ENCODE measurements at places on chromosomes 12 and 14.

DNA sequence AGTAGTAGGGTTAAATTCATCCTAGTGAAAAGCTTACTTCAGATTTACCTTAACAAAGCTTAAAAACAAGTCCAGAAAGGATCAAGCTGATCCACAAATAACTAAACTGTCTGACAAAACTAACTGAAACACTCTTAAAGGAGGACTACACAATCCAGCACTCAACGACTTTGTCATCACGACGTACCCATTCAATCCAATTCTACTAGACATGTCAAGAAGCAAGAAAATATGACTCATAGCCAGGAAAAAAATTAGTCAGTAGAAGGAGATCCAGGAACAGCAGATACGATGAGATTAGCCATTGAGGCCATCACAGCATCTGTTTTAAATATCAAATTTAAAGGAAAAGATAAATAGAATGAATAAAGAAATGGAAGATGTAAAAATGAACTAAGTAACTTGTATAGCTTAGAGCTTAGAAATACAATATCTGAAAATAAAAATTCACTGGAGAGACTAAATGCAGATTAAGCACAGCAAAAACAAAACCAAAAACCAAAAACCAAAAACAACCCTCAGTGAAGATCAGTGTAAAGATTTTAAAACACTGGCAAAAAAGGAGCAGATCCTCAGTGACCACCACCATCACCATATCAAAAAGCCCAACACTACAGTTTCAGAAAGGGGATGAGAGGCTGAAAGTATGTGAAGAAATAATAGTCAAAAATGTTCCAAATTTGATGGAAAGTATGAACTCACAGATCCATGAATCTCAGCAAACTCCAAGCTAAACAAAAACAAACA, 95.0 kb upstream of the CCND2 start:
- no peak for DNase-seq

- DNase-seq, result no peak
Measured at GRCh38 chr12:121620333-121620891, 5.9 kb upstream of the ORAI1 start.

- no peak for DNase-seq
Measured at GRCh38 chr14:59831121-59831730, 39.4 kb downstream of the RTN1 start.

GRCh38 chr14:39217214-39217879, 16.4 kb upstream of the MIA2 start:
- DNase-seq, result no peak

- no peak for DNase-seq
Measured at GRCh38 chr12:112577473-112578329, 159.0 kb downstream of the PTPN11 start.

- no peak for DNase-seq
Measured at GRCh38 chr12:42918443-42918842, 328.9 kb upstream of the PRICKLE1 start.

DNA sequence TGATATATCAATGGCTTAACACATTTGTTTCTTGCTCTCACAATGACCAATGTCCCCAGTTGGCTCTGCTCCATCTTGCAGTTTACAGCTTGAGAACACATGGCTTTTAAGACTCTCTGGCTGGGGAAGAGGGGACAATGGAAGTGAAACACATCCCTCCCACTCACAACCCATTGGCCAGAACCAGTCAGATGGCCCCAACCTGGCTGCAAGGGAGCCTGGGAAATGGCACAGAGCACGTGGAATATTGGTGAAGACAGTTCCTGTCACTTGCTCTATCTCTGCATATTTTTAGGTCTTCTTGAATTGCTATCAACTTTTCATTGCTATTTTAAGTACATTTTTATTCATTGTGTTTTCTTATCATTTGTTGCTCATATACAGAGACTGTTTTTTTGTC, 345.4 kb downstream of the MED13L start:
- DNase-seq, result no peak

GRCh38 chr12:108886873-108887629, 7.2 kb downstream of the DAO start:
- DNase-seq, result no peak

DNA sequence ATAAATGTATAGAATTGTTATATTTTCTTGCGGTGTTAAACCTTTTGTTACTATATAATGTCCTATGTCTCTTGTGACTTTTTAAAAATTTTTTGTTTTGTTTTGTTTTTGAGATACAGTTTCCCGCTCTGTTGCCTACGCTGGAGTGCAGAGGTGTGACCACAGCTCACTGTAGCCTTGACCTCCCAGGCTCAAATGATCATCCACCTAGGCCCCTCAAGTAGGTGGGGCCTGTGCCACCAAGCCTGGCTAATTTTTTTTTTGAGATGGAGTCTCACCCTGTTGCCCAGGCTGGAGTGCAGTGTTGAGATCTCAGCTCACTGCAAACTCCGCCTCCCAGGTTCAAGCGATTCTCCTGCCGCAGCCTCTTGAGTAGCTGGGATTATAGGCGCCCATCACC, 26.5 kb upstream of the RCOR1 start:
- no peak for DNase-seq

DNA sequence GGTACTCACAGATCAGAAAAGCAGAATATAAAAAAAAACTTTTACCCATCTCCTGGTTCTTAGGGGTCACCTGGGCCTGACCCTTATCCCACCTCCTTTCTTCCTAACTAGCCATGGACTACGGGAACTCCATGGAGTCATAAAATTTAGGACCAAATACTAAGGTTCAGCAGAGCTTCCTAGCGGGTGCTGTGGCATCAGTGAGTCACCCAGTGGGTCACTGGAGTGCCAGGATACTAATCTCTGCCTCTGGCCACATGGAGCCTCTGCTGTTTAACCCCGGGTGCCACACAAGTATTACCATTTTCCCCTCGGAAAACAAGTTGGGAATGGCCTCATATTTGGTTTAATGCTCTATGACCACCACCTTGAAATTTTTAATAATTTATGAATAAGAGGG, 6.9 kb downstream of the ZBTB39 start:
- no peak for DNase-seq

DNA sequence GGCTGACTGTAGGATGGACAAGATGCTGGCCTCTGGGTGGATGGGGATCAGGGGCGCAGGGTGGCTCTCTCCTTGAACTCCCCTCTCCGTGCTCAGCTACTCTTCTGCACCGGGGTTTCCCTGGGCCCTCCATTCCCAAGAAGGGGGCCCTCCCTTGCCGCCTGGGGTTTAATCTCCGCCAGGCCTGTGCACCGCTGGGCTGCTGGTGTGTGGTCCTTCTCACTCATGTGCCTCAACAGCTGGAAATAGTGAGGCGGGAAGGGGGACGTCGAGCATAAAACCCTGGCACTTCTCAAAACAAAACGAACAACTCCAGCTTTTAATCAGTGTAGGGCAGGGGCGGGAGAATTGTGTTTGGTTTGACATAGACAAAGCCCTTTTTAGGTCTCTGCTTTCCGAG, 19.0 kb upstream of the SMOC1 start:
- no peak for DNase-seq

DNA sequence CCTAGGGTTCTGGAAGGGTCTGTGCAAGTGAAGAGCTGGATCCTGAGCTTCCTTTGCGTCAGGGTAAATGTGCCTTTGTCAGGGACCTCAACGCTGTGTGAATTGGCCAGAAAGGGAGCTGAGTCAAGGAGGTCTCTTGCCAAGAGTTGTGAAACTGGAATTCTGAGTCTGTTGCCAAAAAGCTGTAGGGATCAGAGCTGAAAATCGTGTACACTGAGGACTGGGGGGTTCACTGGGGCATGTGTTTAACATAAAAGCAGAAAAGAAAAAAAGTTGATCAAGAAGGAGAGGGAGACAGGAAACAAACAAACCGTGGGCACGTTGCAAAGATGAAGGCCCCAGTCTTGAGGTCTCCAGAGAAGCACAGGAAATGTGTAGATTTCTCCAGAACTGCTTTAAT, 1081.5 kb downstream of the VRK1 start:
- no peak for DNase-seq

- DNase-seq, result no peak
Measured at GRCh38 chr12:50566066-50566465, 61.3 kb downstream of the DIP2B start.

DNA sequence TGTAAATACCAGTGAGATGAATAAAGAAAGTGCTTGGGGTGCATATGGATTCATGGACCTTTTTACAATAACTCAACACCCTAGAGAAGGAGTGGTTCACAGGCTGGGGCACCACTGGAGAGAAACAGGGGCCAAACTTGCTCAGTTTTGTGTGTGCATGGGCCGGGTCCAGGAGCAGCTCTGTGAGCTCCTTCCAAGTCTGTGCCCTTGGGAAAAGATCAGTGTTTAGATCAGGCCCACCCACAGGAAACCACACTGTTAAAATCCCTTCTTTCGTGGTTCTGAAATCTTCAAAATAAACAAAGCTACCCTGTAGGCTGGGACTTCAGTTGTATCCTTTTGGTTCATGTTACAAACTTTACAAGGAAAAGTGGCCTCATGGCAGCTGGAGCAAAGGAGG, 156.1 kb upstream of the TMEM260 start:
- DNase-seq, result no peak

DNA sequence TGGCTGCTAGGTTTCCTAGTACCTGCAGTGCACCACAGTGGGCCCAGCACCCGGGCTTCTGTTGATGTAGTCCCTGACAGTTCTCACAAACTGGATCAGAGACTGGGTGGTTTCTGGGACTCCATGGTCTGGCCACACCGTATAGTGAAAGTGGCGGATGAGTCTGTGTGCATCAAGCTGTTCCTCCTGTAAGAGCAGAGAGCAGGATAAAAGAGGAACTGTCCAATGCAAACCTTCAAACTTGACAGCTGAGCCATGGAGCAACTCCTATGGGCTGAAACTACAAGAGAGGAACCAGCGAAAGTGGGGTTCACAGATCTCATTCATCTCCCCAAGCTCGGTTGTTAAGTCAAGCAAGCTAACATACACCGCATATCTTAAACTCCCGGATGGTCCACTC, 102.8 kb downstream of the PTPRB start:
- no peak for DNase-seq

GRCh38 chr14:30799933-30800332, 74.4 kb upstream of the COCH start:
- no peak for DNase-seq

- no peak for DNase-seq
Measured at GRCh38 chr14:33475623-33476022, 475.3 kb downstream of the EGLN3 start.

- DNase-seq, result no peak
Measured at GRCh38 chr14:30330445-30330844, 228.5 kb upstream of the G2E3 start.

DNA sequence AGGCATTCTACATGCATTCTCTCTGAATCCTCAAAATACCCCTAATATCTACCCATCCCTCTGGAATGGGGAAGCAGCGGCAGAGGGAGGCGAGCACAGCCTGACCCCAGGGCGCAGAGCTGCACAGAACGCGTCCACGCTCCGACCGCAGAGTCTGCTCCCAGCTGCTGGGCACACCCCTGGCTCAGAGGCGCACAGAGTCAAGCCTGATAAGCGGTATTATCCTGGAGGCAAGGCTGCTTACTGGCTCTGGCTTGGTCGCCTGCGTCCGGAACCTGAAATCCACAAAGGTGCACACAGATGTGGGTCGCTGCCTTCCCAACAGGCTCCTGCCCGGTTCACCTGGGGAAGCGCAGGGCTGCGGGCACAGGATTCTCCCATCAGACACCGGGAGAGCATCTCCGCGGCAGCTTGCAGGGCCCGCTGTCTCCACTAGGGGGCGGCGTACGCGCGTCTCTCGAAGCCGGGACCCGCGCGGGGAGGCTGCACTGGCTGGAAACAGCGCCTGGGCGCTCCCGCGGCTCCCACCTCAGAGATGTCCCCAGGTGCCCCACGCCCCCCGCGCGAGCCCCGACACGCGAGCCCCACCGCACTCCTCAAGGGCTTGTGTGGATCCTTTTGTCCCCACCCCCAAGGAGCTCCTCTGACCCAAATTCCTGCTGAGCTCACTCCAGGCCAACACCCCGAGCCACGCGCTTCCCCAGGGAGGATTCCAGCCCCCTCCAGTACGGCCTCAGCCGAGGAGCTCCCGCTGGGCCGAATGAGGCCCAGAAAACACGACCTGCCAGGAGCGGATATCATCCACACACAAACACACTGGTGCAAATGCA, 120.1 kb upstream of the FZD10 start:
- peak; percentile 48 for DNase-seq

All from stimulated activated effector memory CD8-positive, alpha-beta T cell treated with anti-CD3 and anti-CD28 coated beads, Interleukin-12 subunit alpha, Interleukin-12 subunit beta, amount 100 ng/mL, for 72 hours (primary cell).